ENCODE measurements at places on chromosomes 6 and 20.
A peak's percentile ranks its signal among the peaks of the same experiment; 100 is the strongest.

GRCh38 chr6:85078058-85078457, 313.7 kb upstream of the TBX18 start:
- no peak for DNase-seq

GRCh38 chr6:132218059-132218696, 183.1 kb downstream of the MOXD1 start:
- DNase-seq: no peak

GRCh38 chr6:145551164-145551563, 184.2 kb downstream of the EPM2A start:
- no peak for DNase-seq

DNA sequence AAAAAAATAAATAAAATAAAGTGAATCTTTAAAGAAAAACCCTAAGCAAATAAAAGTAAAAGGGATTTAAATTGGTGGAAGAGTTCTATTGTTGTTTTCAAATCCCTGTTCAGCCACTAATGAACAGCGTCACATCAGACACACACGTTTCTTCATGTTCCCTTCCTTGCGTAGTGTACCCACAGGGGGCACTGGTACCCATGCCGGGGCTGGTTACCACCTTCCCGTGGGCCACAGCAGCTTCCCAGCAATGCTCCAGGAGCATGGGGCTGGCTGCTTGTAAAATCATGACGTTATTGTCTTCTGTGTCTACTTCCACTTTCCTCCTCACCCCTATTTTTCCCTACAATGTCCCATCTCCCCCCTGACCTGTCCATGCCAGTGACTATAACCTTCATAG, 988.7 kb downstream of the KIF16B start:
- DNase-seq: no peak

DNA sequence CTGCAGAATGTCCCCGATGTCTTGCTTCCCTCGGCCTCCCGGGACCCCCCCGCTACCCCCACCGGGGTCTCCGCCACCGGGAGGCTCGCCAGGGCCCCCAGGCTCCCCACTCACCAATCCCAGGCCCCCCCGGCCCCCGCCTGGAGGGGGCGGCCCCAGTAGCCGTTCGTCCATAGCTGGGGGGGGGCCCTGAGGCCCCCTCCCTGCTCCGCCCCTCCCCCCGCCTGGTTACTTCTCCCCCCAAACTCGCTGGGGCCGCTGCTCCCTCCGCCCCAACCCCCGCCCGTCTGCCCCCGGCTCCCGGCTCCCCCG, 304 bp downstream of the PBX2 start:
- no peak for DNase-seq

- DNase-seq: no peak
Measured at GRCh38 chr6:27281105-27281539, 31.0 kb downstream of the POM121L2 start.

DNA sequence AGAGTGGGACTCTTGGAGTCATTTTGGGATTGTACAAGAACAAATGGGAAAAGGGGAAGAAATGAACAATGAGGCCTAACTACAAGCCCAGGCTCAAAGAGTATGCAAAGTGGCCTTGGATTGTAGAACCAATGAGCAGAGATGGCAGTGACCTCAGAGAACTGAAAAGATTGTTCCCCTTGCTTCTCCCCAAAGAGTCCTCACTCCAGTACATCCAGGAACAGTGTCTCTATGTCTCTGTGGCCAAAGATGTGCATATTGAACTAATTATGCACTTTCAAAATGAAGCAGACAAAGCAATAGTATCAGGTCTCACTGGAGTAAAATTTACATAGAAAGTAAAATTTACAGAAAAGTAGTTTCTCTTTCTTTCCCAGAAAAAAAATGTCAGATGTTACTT, 81.0 kb downstream of the SMLR1 start:
- no peak for DNase-seq

DNA sequence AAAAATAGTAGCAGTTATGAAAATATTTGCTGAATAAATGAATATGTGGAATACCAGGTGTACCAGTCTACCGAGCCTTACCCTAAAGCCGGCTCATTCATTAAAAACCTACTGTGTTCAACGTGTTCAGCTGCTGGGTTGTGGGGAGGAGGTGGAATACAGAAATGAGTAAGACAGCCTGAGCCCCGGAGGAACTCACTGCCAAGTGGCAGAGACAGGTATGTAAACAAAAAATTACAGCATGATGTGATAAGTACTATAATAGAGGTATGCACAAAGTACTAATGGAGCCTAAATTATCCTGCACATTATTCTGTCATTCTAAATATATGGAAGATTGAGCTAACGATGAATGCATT, 6.8 kb upstream of the ADTRP start:
- no peak for DNase-seq

- DNase-seq: no peak
Measured at GRCh38 chr20:16518784-16519084, 54.5 kb downstream of the KIF16B start.

GRCh38 chr20:44790638-44791393, 19.5 kb downstream of the RIMS4 start:
- DNase-seq: no peak

DNA sequence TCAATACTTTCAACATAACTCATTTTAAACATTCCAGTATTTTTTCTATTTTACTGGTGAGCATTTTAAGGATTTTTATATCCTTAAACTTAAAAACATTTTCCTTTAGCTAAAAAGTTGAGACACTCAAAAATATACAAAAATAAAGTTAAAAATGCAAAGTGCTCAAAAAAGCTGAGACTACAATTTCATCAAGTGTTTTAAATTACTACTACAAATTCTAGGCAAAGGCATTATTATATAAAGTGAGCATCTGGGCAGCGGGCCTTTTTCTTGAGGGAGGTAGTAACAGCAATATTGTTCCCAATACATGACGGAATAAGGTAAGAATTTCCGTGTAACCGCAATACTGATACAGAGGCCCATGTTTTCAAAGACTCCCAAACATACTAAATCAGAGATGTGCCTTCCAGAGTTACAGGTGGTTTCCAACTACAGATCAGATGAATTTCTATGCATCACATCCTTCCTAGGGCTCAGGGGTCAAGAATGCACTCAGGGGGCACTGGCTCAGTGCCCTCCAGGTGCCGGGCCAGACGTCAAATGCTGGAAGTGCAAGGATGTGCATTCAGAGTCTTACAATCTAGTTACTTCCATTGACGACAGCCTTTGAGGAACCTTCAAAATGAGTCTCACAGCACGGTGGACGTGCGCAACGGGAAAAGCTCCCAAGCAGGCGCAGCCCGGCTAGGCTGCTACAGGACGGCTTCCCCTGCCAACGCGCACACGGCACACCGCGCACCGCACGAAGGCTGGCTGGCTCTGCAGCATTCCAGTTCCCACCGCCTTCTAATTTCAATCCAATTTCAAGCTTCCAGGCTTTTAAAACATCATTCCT, 1.7 kb downstream of the PHF10 start:
- DNase-seq: no peak

DNA sequence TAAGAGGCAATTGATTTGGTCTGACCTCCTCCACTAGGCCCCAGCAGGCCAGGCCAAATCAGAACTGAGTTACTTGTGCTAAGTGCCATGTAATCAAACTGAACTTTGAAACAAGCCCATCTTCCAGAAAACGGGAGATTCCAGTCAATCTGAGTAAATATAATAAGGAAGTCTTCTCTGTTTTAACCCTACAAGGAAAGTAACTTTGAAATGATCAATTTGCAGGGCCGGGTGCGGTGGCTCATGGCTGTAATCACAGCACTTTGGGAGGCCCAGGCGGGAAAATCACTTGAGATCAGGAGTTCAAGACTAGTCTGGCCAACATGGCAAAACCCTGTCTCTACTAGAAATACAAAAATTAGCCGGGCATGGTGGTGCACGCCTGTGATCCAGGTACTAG, 2.0 kb upstream of the SHLD1 start:
- DNase-seq: no peak

GRCh38 chr6:66435321-66435720, 728.3 kb upstream of the EYS start:
- no peak for DNase-seq

- no peak for DNase-seq
Measured at GRCh38 chr20:7199861-7200260, 432.4 kb downstream of the BMP2 start.

DNA sequence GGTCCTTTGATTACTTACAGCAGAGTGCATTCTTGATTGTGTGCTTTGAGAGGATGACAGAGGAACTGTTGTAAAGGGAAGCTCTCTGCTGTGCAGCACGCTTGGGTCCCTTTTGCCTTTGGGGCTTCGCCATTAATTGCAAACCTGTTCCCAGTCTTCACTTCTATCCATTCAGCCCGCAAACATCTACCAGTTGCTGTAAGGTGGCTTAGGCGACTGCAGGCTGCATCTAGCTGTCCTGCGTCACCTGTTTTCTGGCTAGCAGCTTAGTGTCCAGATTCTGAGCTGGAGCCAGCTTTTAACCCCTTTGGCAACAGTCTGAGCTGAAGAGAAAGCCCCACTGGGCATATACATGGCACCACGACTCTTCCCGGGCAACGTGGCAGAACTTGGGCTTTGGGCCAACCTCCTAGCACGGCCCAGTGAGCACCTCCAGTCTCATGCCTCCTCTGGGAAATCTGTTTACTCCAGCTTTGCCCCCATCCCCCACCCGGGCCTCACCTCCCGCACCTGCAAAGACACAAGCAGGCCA, 2.5 kb upstream of the FASTKD5 start:
- no peak for DNase-seq

DNA sequence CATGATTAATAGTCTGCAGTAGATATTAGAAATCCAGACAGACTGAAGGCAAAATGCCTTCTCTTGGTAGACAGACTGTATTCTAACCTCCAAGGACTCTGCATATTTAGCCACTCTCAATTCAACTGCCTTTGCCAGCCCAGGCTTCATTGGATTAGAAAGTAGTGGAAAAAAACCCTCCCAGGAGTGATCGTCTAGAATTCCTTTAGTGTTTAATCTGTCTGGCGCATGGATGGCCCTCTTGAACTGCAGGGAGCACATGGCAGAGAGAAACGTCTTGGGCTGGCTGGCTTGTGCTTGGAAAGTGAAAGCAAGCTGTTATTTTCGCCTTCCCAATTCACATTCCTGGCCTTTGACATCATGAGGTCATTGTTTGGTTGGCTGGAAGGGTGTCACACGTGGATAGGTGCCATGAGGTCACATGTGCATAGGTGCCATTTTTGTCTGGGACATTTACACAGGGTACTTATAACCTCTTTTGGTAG, 30.9 kb upstream of the NEDD9 start:
- no peak for DNase-seq

GRCh38 chr20:17966432-17967310, 1.9 kb downstream of the SNX5 start:
- DNase-seq: no peak

GRCh38 chr6:62285612-62286469, at the start of gene KHDRBS2:
Gene KHDRBS2 (minus strand): TSS chr6:62286225.
- DNase-seq: no peak

- peak; percentile 96 for DNase-seq
Measured at GRCh38 chr6:10347561-10348327, 67.1 kb downstream of the TFAP2A start.

DNA sequence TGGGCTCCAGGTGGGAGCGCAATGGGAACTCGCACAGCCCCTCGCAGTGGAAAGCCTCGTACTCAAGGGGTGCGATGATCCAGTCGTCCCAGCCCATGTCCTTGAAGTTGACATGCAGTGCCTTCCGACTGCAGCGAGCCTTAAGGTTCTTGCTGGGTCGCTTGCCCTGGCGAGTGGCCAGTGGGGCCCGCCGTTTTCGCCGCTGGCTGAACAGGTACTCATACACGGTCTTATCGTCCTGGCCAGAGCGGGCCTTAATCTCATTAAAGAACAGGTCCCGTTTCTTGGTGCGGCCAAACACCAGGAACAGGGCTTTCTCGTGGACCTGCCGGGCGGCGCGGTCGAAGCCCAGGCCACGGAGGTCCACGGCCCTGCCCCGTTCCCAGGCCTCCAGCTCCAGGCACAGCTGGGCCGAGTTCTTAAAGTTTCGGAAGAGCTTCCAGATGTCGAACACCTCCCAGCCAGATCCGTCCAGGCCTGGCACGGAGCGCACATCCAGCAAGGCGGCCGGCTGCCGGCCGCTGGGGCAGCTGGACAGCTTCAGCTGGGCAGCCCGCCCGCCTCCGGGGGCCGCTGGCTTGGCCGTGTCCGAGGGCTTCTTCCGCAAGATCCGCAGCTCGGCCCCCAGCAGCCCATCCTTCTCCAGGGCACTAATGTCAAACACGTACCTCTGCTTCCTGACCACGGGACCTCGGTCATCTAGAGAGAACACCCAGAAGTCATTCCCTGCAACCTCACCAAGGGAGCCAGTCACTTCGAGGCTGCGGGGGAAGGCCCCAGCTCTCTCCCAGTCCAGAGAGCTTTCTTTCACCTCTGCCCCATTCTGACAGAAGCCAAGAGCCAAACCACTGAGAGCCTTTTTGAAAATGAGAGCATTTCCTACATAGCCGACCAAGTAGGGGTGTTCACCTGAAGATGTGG, 3.7 kb downstream of the GDF5 start:
- no peak for DNase-seq

DNA sequence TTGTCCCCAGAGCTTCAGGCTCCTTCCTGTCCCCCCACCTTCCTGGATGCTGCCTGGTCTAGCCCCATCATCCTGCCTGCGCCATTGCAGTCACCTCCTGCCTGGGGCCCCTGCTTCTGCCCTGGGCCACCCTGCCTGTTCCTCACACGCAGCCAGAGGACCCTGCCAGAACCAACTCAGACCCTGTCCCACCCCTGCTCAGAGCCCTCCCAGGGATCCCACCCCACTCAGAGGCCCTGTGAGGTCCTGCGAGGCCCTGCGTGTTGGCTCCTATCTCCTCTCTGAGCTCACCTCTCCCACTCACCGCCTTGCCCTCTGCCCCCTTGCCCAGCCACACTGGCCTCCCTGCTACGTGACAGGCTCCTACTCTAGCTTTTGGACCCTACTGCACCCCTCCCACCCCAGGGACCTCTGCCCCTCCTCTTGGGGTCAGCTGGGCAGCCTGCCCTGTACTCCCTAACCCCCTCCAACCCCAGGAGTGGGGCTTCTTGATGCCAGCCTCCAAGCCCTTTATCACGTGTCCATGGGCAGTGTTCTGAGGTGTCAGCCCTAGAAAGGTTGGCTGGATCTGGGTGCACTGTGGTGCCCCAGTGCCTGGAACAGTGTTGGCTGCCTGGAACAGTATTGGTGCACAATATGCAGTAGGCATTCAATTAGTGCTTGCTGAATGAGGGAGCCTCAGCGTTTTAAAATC, 68.3 kb downstream of the CEBPB start:
- DNase-seq: no peak

- no peak for DNase-seq
Measured at GRCh38 chr6:108653949-108654348, 93.2 kb downstream of the FOXO3 start.
